ENCODE measurements at places on chromosomes 13 and 19.

- DNase-seq, result no peak
- no peak overlapping the region for H3K27ac ChIP-seq
- H3K4me1 ChIP-seq, result peaks cover 2% of the 10 kb centered on the region
Measured at GRCh38 chr19:13301627-13302334, 151.6 kb downstream of the IER2 start.

DNA sequence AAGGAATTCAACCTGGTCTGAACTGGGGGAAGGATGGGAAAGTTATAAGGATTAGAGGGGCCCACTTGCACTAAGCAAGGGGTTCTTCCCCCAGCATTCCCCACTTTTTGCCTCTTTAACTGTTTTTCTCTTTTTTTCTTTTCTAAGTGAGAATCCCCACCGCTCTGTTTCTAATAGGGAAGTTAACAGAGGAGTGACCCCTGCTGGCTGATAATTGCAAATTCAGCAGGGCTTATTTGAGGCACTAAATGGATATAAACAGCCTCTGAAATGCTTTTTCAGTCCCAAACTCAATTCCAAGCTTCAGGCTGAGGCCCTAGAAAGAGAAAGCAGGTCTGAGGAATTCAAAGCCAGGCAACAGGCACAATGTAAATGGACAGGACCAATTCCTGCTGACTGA lies 38.2 kb upstream of the CEACAM21 start:
- no peak overlapping the region for H3K4me3 ChIP-seq
- DNase-seq, result peak; percentile 34
- H3K4me1 ChIP-seq, result peaks cover 46% of the 10 kb centered on the region
- no peak overlapping the region for H3K27ac ChIP-seq

DNA sequence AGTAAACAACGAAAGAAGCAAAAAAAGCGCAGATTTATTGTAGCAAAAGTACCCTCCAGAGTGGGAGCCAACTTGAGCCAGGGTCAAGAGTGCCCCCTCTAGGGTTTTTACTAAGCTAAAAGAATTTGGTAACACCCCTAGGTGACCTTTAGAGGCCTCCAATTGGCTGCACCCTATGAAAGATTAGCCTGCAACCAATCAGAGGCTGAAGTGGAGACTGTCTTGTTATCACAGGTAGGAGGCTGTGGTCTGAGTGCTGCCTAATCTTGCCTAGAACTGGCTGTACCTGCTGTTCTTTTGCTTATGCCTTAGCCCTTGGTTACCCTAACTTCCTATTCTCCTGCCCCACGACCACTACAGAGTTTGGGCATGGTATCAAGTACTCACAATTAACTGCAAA lies 38.3 kb downstream of the ANKRD10 start:
- H3K36me3 ChIP-seq, result peaks cover 4% of the 10 kb centered on the region
- H3K4me3 ChIP-seq, result no peak overlapping the region
- H3K27ac ChIP-seq, result no peak overlapping the region
- H3K4me1 ChIP-seq, result peaks cover 6% of the 10 kb centered on the region
- H3K27me3 ChIP-seq, result peaks cover 6% of the 10 kb centered on the region

- H3K27me3 ChIP-seq, result no peaks in the 10 kb centered on the region
- H3K4me1 ChIP-seq, result peaks cover 68% of the 10 kb centered on the region
- peak overlapping the region; percentile 72 for H3K4me3 ChIP-seq
- no peak for DNase-seq
Measured at GRCh38 chr13:99355267-99356011, 48.2 kb upstream of the GPR183 start.

GRCh38 chr13:28551498-28551895 lies 56.6 kb upstream of the FLT1 start:
- H3K4me3 ChIP-seq, result no peak overlapping the region
- H3K4me1 ChIP-seq, result no peaks in the 10 kb centered on the region
- no peaks in the 10 kb centered on the region for H3K36me3 ChIP-seq
- peaks cover 20% of the 10 kb centered on the region for H3K27me3 ChIP-seq

DNA sequence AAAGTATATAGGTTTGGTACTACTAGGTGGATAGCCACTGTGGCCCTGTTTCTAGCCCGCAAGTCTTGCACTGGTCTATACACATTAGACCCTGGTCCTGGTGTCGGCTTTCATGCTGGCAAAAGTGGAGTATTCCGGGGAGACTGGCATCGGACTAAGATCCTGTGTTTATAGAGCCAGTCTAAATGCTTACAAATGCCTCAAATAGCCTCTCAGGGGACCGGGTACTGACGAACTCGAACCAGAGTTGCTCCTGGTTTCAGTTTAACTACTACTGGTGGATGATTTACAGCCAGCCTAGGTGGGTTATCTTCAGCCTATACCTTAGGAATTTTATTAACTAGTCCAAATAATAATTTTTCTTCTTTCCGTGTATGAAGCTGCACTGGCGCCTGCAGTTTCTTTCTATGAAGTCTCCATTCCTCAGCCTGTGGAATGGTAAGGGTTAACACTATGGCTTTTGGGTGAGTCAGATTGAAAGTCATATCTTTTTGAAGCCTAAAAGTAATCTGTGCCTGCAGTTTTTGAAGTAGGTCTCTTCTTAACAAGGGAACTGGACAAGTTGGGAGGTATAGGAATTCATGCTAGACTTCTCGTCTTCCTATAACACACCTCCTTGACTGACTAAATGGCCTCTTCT lies 51.3 kb downstream of the OR10H4 start:
- no peaks in the 10 kb centered on the region for H3K27me3 ChIP-seq
- H3K36me3 ChIP-seq, result no peaks in the 10 kb centered on the region
- H3K27ac ChIP-seq, result no peak overlapping the region
- no peak for DNase-seq
- H3K4me3 ChIP-seq, result no peak overlapping the region
- peaks cover 16% of the 10 kb centered on the region for H3K4me1 ChIP-seq

DNA sequence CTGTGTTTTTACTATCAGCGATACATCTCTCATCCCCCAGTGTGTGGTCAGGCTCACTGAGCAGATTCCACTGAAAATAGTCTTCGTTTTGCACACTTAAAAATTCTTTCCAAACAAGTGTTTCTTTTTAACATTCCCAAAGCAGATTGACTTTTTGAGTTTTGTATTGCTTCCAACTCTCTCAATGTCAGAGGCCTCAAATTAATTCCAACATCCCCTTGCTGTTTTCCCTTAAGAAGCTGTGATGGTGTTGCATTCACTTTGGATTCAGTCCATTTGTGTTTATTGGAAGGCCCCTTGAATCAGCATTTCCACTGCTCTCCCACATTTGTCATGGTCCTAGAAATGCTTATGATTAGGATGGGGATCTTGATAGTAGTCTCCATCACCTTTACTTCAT lies 228.7 kb downstream of the KCNRG start:
- H3K4me3 ChIP-seq, result no peak overlapping the region
- no peak overlapping the region for H3K27ac ChIP-seq
- H3K27me3 ChIP-seq, result peaks cover 3% of the 10 kb centered on the region
- DNase-seq, result no peak
- H3K4me1 ChIP-seq, result peaks cover 23% of the 10 kb centered on the region

GRCh38 chr19:17658666-17659065 lies 29.5 kb downstream of the UNC13A start:
- no peak overlapping the region for H3K27ac ChIP-seq
- peaks cover 3% of the 10 kb centered on the region for H3K36me3 ChIP-seq
- H3K4me1 ChIP-seq, result peaks cover 3% of the 10 kb centered on the region
- H3K4me3 ChIP-seq, result no peak overlapping the region

- H3K27me3 ChIP-seq, result no peaks in the 10 kb centered on the region
- no peak for DNase-seq
- H3K27ac ChIP-seq, result no peak overlapping the region
- peak overlapping the region; percentile 37 for H3K4me3 ChIP-seq
Measured at GRCh38 chr13:74131227-74131626, 3.0 kb downstream of the KLF12 start.

DNA sequence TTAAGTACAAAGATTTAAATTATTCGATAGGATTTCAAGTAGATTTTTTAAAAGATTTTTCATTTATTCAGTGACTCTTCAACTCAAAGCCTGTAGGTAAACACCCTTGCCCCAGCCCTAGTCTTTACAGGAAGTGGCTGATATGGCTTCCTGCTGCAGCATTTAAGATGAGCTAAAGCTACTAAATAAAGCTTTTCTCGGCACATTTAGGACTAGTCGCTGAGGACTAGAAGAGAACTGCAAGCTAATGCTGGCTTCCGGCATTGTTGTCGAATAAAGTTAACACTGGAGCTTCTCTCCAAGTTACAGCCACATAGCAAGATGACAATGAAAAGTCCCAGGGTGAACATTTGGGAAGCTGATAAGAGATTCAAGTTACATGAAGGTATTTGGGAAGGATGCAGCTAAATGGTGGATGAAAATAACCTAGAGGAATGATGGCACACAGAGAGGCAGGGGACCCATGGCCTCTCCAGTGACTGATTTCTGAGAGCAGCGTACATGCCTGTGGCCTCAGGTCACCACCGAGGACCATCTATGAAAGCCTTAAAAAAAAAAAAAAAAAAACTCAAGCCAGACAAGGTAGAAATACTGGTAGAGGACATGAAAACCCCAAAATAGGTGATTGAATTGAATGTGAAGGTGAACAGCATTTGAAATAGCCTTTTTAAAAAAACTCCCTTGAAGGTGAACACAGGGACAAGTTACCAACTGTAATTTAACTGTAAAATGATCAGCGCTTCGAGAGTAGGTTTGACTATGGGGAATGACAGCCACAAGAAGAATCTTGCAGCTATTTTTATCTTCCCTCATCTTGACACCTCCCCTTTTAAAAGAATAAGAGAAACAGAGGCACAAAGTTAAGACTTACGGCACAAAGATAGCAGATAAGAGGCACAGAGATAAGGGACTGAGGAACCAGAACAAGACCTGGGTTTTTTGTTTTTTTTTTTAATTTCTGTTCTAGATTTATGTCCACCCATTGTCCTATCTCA lies 155.4 kb downstream of the DCT start:
- peak overlapping the region; percentile 39 for H3K4me3 ChIP-seq
- peak overlapping the region; percentile 86 for H3K27ac ChIP-seq
- DNase-seq, result no peak
- no peaks in the 10 kb centered on the region for H3K36me3 ChIP-seq

DNA sequence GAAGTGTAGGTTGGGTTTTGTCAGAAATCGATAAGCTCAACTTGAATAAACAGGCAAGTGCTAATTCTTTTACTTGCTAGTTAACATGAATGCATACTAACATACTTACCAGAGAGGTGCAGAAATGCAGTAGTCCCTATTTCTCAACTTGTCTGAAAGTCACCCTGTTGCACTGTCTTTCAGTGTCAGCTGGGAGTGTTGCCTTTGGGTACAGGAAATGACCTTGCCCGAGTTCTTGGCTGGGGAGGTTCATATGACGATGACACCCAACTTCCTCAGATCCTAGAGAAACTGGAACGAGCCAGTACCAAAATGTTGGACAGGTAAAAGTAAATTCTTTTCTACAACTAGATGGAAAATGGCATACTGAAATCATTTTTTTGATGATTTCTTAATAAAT lies 103.5 kb upstream of the AKAP11 start:
- H3K4me3 ChIP-seq, result no peak overlapping the region
- no peak overlapping the region for H3K27ac ChIP-seq
- H3K4me1 ChIP-seq, result no peaks in the 10 kb centered on the region
- H3K27me3 ChIP-seq, result no peaks in the 10 kb centered on the region
- DNase-seq, result no peak

- DNase-seq, result no peak
- H3K4me3 ChIP-seq, result no peak overlapping the region
- H3K27ac ChIP-seq, result no peak overlapping the region
- no peaks in the 10 kb centered on the region for H3K27me3 ChIP-seq
- H3K4me1 ChIP-seq, result no peaks in the 10 kb centered on the region
- H3K36me3 ChIP-seq, result no peaks in the 10 kb centered on the region
Measured at GRCh38 chr13:101730420-101731000, 278.0 kb downstream of the ITGBL1 start.

- H3K4me1 ChIP-seq, result peaks cover 3% of the 10 kb centered on the region
- H3K27ac ChIP-seq, result no peak overlapping the region
- no peaks in the 10 kb centered on the region for H3K36me3 ChIP-seq
- peaks cover 3% of the 10 kb centered on the region for H3K27me3 ChIP-seq
- no peak overlapping the region for H3K4me3 ChIP-seq
- DNase-seq, result no peak
Measured at GRCh38 chr13:78012046-78012445, 93.4 kb upstream of the EDNRB start.

GRCh38 chr13:30816736-30817135 lies 81.4 kb downstream of the ALOX5AP start:
- no peak overlapping the region for H3K27ac ChIP-seq
- peaks cover 1% of the 10 kb centered on the region for H3K36me3 ChIP-seq
- H3K4me1 ChIP-seq, result peaks cover 8% of the 10 kb centered on the region
- peaks cover 14% of the 10 kb centered on the region for H3K27me3 ChIP-seq
- no peak overlapping the region for H3K4me3 ChIP-seq

DNA sequence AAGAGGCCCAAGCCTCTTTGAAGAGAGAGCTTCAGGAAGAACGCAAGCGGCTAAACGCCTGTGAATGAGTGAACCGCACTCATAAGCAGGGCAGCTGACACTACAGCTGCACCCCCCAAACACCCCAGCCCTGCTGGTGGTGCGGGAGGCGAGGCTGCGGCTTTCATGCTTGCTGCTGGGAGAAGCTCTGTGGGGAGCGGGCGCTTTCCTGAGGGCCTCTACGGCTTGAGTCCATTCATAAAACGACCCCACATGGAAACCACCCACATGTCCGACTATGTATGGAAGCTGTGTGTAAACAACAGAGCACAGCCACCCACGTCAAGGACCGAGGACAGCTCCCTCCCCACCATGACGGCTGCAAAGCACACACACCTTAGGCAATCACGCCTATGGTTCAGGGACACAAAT lies 5.5 kb downstream of the AP3D1 start:
- no peak overlapping the region for H3K4me3 ChIP-seq
- DNase-seq, result no peak
- peaks cover 26% of the 10 kb centered on the region for H3K4me1 ChIP-seq

DNA sequence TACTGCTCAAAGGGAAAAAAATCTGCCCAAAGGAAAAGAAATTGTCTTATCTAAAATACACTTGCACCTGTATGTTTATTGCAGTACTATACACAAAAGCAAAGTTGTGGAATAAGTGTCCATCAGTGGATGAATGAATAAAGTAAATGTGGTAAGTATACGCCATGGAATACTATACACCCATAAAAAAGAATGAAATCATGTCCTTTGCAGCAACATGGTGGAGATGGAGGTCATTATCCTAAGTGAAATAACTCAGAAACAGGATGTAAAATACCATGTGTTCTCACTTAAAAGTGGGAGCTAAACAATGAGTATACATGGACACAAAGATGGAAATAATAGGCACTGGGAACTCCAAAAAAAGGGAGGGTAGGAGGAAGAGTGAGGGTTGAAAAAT lies 3.8 kb upstream of the MUC16 start:
- H3K27me3 ChIP-seq, result peaks cover 6% of the 10 kb centered on the region
- no peaks in the 10 kb centered on the region for H3K4me1 ChIP-seq
- H3K36me3 ChIP-seq, result no peaks in the 10 kb centered on the region
- H3K4me3 ChIP-seq, result no peak overlapping the region
- no peak overlapping the region for H3K27ac ChIP-seq
- no peak for DNase-seq

GRCh38 chr19:54096617-54097106 lies 3.9 kb downstream of the OSCAR start:
- peaks cover 14% of the 10 kb centered on the region for H3K27me3 ChIP-seq
- H3K27ac ChIP-seq, result no peak overlapping the region
- peak overlapping the region; percentile 77 for H3K4me3 ChIP-seq
- no peak for DNase-seq
- peaks cover 9% of the 10 kb centered on the region for H3K4me1 ChIP-seq

- H3K4me1 ChIP-seq, result peaks cover 30% of the 10 kb centered on the region
- H3K4me3 ChIP-seq, result no peak overlapping the region
- no peaks in the 10 kb centered on the region for H3K27me3 ChIP-seq
- no peak overlapping the region for H3K27ac ChIP-seq
- H3K36me3 ChIP-seq, result peaks cover 3% of the 10 kb centered on the region
- DNase-seq, result no peak
Measured at GRCh38 chr13:27605610-27606200, 14.6 kb downstream of the LNX2 start.

Measured in memory B cell (primary cell).